ENCODE measurements at places on chromosomes 4 and X.

- no peak for DNase-seq
Observed at GRCh38 chrX:137067147-137067546, 33.4 kb upstream of the GPR101 start.

DNA sequence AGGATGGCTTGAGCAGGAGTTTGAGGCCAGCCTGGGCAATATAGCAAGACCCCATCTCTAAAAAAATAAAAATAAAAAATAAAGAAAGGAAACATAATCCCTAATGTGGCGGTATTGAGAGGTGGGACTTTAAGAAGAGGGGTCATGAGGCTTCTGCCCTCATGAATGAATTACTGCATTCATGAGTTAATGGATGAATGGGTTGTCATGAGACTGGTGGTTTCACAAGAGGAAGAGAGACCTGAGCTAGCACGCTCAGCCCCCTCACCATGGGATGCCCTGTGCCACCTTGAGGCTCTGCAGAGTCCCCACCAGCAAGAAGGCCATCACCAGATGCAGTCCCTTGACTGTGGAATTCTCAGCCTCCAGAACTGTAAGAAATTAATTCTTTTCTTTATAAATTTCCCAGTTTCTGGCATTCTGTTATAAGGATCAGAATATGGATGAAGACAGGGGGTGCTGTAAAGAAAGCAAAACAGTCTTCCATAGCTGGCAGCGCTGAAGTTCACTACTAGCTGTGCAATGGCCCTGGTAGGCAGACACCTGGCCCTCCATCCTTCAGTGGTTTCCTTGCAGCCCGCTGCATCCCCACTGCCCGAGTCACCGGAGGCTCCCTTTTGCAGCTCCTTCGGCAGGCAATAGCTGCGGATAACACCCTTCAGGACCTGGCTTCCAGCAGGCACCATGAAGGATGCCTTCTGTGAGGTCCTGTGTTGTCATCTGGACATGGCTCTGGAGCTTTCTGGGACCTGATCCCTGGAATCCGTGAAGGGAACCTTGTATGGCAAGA lies 44.8 kb upstream of the NSG1 start:
- no peak for DNase-seq

DNA sequence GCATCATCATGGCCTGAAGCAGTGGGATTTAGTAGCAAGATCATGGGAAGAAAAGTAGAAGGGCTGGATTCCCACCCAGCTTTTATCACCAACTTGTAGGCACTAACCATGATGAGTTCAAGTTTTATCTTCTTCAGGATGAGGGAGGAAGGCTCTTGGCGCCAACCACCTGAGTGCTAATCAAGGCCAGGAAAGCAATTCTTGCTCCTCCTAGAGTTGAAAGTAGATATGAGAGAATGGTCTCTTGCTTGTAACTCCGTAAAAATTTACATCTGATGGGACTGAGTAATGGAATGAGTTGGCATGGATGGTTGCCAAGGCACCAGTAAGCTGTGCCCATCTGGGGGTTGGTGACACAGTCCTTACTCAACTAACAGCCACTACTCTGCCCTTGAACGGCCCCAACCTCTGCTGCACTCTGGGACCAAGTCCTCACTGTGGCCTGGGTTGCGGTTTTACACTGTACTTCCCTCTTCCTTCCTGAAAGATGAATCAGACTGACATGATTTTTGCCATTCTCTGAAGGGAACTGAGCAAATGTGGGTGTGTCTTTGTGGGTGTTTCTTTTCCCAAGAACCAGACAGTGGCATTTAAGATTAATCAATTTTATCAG lies 39.4 kb upstream of the NDP start:
- DNase-seq: peak; percentile 67

GRCh38 chr4:18138076-18138665 lies 116.6 kb upstream of the LCORL start:
- DNase-seq: no peak

DNA sequence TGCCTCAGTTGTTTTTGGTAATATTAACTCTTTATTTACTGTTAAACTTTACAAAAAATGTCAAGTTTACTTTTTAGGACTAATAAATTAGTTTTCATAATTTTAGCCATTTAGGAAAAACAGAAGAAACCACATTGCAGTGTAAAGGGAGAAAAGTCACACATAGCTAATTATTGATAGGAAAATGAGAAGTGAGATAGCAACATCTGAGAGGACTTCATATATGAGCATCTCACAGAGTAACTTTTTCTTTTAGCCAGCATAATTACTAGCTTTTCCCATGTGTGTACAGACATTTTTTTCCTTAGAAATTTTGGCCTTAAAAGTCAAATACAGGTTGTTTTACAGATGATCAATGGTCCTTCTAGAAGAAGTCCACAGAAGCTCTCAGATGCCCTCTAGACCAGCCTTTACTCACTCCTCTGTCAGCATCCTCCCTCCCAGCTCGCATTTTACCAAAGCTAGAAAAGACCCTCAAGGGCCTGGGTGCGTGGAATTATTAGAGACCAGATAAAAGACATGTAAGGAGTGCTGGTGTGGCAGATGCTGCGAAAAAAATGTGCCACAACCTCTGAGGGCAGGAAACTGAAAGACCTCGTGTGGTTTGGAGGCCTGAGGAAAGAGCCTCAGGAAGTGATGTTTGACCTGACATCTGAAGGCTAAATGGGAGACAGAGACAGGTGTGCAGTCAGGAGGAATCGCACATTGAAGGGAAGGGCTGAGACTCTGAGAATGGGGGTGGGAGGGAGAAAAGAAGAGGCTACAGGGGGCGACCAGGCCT lies 156.9 kb downstream of the CBR4 start:
- DNase-seq: no peak

DNA sequence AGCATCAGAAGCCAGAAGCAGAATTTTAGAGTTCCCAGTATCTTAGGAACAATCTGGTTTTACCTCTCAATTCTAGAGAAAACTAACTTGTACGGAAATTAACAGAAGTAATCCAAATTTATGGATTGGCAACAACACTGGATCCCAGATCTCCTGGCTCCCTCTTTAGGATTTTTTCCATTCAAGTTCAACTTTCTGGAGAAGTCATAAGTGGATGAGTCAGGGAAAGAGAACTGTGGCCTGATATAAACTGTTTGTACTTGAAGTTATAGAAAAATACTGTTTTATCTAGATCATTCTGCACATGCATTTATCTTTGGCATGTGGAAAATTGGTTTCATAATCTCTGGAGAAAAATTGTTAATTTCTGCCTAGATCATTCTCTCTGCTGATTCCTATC lies 380.4 kb downstream of the PCDH7 start:
- no peak for DNase-seq

Measured in activated CD4-positive, alpha-beta T cell treated with anti-CD3 and anti-CD28 coated beads, Interleukin-2, amount 50 U/mL, for 16 hours (primary cell).